ENCODE measurements at places on chromosomes 1 and 21.

GRCh38 chr1:30321246-30321910, 402.0 kb downstream of the MATN1 start:
- DNase-seq = no peak

GRCh38 chr1:24003331-24003972, 23.3 kb upstream of the SRSF10 start:
- peak; percentile 54 for DNase-seq

- DNase-seq = no peak
These were observed 327.9 kb downstream of the TTLL7 start for GRCh38 chr1:83670909-83671565.

- DNase-seq = no peak
These were observed 58.7 kb downstream of the KIAA0040 start for GRCh38 chr1:175133673-175134435.

DNA sequence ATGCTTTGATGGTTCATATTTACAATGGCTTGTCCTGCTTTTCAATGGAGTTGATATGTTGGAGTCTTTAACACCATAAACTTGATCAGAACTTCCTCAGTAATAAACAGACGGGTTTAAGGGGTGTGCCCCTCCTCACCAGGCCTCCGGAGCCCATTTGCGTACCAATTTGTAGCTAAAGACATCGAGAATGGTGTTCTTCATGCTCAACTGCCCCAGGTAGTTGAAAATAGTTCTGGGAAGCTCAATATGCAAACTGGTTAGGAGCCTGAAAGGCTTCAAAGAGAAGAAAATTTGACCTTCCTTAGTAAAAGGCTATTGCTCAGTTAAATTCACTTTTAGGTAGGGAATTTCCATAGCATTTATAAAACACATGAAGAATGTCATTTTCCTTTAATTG, 68.1 kb upstream of the RRP15 start:
- no peak for DNase-seq

- no peak for DNase-seq
These were observed 3.6 kb upstream of the KIF17 start for GRCh38 chr1:20721117-20722061.

GRCh38 chr21:26179501-26179900, 8.9 kb upstream of the APP start:
- DNase-seq = no peak

DNA sequence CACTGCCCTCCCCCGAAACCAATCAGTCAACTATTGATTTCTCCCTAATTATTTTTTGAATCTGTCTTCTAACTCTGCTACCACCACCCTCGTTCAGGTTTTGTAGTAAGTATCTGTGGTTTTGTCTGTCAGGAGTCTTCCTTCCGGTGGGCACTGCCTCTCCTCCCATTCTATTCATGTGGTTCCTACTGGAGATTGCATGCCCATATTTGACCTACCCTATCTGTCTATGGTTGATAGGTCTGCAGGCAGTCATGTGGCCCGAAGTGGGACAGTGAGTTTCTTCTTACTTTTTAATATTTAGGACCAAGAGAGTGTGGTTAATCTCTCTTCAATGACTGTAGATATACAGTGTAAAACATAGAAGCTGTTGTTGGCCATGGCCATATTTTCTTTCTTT, 17.8 kb upstream of the MAST2 start:
- DNase-seq = no peak

DNA sequence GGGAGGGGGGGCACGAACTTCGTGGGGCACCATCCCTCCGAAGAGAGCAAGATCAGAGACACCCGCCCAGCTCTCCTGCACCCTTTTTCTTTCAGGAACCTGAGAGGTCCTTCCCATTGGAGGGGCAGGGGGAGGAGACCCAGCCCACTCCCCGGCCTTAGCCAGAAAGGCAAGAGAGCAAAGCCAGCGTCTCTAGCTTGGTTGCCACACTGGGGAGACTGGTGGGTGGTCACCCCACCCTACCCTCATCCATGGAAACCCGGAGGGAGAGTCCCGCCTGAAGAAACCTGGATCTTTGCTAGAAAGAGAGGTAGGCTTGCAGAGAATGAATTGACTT, 246 bp downstream of the ATP2B4 start:
- DNase-seq = no peak

- DNase-seq = no peak
These were observed 2.0 kb upstream of the OR14I1 start for GRCh38 chr1:248704606-248705005.

DNA sequence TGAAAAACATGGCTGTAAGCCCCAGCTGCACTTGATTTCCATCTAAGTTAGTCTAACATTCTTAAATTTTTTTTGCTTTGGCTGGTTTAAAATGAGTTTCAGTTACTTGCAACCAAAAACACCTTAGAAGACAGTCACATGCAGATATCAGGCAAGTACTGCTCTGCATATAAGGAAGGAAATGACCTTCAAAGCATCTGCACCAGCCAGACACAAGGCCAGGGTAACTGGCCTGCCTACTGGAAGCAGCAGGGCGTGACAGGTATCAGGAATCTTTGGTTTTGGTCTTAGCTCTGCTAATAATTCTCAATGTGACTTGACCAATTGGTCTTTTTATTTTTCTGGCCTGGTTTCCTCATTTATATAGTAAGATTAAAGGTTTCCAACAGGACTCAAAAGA, 33.5 kb downstream of the SCYL3 start:
- DNase-seq = no peak

DNA sequence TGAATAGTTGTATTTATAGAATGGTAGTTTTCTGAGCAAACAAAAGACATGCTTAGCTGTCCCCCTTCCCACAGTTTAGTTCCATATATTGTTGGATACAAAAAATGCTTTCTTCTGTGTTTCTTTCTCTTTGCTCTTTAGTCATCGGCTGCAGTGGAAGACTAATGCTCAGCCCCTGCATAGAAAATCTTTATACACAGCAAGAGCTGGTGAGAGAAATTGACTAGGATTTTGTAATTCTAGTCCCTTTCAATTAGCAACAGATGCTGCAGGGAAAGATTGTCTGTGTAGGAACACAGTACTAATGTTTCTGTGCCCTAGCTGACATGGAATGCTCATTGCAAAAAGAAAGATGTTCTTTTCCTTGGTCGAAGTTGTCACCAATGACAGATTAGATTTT, 200.9 kb downstream of the RPS6KC1 start:
- DNase-seq = peak; percentile 11

GRCh38 chr1:220307607-220308006, 35.4 kb upstream of the RAB3GAP2 start:
- DNase-seq = peak; percentile 51

DNA sequence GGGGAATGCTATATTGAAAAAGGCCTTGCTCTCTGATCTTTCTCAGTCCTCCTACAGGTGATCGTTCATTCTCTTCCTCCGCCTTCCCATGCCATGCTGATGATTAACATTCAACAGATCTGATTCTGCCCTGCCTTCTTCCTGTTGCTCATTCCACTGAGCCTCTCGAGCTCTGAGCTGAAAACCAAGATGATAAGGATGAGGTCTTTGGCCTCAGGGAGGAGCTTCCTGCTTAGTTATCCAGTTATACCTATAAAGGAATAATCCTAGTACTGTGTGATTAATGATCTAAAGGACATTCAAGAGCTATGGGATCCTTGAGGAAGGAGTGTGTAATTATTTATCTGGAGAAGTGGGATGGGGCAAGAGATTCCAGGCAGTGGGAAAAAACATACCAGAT, 25.2 kb upstream of the MAP3K7CL start:
- peak; percentile 21 for DNase-seq

DNA sequence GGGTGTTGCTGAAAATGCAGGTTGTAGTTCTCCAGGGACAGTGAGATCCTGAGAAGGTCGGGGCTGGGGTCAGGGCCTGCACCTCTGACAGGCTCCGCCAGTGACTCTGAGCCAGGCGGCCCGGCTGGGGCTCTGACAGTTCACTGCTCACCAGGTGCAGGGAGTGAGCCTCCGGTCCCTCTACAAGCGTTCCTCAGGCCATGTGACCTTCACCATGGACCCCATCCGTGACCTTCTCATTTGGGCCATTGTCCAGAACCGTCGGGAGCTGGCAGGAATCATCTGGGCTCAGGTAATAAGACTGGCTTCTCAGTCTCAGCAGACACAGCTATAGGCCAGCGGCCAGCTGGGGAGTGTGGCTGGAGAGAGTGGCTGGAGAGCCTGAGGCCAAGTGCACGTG, 41.8 kb downstream of the TRPM2 start:
- no peak for DNase-seq

DNA sequence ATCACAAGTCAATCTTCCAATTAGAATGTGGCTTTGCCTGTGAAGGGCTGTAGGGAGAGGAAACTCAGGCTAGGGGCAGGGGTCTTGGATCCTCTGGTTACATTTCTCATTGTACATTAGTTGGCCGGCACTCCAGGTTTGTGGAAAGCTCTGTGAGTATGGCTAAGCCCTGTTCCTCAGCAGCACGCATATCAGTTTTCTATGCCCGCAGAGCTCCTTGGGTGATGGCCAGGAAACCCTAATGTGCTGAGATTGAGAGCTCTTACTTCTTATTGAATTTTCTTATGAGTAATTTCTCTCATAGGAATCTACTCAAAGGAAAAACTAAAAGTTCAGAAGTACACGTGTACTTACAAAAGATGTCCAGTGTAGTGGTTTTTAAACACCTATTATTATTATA, 30.7 kb upstream of the STMN1 start:
- no peak for DNase-seq

GRCh38 chr1:21605964-21606705, 63.0 kb downstream of the RAP1GAP start:
- no peak for DNase-seq

GRCh38 chr1:63679589-63679988, 86.4 kb downstream of the PGM1 start:
- DNase-seq = no peak

DNA sequence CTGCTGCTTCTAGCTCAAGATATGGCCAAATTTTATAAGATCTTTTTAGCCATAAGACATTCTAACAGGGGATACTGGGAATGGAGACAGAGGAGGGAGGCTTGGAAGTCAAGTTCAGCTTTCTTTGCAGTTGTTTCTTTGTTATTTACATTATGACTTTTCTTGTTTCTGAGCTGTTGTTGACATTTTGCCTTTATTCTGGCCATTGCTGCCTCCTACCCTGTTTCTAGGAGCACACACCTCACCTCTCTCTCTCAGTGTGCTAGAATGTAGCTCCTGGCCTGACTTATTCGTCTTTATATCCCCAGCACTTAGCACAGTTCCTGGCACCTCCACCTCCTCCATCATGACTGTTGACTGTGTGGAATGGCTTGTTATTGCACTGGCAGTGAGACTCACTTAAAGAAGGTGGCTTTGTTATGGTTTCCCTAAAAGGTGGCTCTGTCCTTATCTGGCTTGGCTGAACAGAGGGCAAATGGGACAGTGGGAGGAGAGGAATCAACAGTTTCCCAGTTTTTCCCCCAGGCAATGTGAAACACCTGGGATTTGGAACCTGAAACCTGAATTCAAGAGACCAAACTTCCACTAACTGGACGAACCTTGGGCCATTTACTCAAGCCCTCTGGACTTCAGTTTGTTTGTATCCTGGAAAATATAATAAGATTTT, 76.1 kb upstream of the PPP2R5A start:
- DNase-seq = no peak

- DNase-seq = peak; percentile 79
These were observed 66.4 kb upstream of the BTG3 start for GRCh38 chr21:17679002-17679600.

DNA sequence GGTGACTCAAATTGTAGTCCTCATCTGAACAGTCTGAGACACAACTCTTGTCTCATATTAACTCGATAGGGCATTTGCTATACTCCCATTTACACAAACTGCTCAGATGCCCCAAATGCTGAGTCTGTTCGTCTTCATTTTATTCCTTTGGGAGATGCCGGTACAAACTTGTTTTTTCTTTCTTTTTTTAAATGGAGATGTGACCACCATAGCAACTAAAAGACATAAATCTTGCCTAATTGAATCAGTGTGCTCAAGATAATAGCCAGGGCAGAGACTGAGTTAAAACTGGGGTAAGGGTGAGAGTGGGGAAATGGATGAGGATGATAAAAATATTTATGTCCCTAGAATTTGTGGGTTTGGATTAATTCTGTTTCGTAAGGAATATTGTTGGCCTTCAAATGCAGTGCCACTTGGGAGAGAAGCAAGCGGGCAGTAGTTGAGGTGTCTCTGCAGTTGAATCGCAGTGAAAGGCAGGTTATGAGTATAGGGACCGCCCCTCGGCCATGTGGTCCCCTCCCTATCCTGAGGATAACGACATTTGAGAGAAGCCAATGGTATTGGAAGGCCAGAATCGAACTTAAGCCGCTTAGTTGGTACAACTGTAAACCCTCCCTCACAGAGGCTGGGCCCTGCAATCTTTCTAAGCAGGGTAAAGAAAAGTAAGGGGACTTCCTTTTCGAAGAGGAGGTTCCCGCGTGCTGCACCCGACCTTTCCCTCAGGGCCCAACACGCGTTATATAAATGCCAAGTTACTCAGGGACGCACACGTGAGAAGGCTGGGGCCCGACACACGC, 859 bp upstream of the LRRC8B start:
- peak; percentile 7 for DNase-seq

DNA sequence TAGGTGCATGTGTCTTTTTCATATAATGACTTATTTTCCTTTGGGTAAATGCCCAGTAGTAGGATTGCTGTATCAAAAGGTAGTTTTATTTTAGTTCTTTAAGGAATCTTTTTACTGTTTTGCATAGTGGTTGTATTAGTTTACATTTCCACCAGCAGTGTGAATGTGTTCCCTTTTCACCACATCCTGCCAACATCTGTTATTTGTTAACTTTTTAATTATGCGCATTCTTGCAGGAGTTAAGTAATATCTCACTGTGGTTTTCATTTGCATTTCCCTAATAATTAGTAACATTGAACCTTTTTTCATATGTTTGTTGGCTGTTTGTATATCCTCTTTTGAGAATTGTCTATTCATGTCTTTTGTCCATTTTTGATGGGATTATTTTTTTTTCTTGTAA, 1761.9 kb downstream of the PLA2G4A start:
- DNase-seq = no peak

- no peak for DNase-seq
These were observed 584.2 kb downstream of the NEGR1 start for GRCh38 chr1:71698186-71698585.

DNA sequence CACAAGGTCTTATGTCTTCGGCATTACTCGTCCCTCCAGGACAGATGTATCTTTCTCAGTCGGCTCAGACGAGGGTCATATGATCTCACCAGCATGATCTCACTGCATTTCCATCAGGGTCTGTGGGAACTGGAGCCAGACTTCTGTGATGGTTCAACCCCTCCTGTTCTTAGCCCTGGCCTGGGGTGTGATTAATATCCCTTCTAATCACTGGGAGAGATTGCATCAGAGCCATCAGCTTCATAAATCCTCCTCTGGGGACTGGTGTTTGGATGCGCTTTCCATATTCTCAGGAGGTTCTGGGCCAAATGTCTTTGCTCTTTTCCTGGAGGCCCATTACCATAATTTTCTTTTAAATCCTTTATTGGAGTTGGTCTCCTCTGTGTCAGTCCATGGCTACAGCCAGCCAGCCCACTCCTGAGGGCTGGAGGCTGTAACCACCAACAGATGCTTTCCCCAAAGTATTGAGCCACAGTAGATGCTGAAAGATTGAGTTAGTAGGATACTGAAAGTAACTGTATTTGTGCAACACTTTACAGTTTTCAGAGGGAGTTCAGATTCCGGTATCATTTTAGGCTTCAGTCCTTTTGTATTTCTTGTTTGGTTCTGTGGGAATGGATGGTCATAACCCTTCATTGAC, 20.0 kb downstream of the CACNA1E start:
- DNase-seq = no peak
